ENCODE measurements at places on chromosomes 2 and 18.

- no peak for DNase-seq
Observed at GRCh38 chr18:68436485-68436884, 278.4 kb downstream of the TMX3 start.

GRCh38 chr2:158006961-158007719, 94.5 kb upstream of the UPP2 start:
- DNase-seq: no peak

DNA sequence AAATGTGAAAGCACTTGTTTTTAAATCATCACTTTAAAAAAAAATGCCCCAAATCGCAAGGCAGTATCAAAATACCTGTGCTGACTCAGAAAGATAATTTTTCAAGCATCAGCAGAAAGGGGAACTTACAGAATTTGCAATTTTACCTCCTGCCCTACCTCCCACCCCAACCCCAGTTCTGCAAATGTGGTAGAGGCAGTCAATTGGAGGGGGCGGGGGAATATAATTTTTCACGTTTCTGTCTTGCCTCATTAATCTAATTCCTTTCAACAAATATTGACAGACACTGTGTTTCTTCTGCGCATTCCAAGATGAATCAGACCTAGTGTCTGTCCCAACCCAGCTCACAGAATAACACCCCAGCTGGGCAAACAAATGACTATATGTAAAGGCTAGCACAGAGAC, 76.8 kb downstream of the ALPK2 start:
- no peak for DNase-seq

GRCh38 chr2:203714112-203714511, 7.7 kb downstream of the CD28 start:
- no peak for DNase-seq

GRCh38 chr2:64244037-64244416, 99.8 kb upstream of the PELI1 start:
- DNase-seq: no peak

DNA sequence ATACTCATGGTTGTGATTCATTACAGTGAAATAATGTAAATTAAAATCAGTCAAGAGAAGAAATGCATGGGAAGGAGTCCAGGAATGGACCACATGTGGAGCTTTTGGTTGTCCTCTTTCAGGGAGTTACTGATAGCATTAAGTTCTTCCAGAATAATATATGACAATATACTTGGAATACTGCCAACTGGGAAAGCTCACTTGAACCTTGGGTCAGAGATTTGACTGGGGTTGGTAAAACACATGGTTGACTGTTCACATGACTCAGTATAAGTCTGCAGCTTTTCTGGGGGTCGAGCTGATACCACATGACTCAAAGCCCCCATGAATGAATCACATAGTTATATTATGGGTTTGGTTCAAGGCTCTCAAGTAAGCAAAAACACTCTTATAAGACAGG, 1109.0 kb upstream of the CHAC2 start:
- DNase-seq: no peak

DNA sequence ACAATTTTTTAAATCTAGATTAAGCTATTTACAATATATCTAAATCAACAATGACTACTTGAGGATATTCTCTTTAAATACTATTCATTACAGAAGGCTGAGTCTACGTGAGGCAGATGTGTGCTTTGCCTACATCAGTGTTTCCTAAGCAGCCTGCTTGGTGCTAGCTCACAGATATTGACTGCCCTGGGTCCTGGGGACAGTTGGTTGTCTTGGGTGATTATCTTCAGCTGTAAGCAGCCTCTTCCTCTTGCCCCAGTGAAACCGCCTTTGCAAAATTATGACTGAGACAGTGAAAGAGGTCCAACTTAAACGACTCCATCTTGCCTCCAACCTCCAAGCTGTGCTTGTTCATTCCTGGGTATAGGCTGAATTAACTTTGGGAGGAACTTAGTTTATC, 39.6 kb upstream of the CCDC88A start:
- no peak for DNase-seq

DNA sequence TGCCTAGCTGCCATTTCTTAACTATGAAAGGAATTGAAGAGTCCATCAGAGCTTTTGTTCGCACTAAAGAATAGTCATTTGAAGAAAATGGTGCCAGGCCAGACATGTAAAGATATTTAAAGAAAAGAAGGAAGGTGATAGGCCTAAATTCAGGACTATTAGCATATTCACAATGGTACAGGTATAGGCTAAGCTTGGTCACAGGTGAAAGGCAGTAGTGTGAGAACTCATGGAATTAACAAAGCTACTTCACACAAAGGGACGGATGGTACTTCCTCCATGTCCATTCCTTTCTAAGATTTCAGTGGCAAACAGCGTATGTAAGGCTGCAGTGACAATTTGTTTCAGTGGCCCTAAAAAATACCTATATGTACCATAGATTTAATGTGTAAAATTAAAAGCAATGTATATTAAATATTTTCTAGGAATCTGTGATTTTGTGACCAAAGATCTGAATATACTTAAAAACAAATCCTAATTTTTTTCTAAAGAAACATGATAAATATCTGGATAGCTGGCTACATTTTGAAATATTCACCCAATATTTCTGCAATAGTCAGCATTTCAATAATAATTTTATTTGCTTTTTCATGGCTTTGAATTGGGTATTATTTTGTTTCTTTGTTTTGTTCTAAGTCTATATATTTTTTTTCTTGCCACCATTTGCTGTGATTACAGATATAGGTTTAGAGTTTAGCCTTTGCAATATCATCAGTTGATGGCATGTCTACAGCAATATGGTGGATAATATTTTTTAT, 116.1 kb downstream of the CAMKMT start:
- no peak for DNase-seq

DNA sequence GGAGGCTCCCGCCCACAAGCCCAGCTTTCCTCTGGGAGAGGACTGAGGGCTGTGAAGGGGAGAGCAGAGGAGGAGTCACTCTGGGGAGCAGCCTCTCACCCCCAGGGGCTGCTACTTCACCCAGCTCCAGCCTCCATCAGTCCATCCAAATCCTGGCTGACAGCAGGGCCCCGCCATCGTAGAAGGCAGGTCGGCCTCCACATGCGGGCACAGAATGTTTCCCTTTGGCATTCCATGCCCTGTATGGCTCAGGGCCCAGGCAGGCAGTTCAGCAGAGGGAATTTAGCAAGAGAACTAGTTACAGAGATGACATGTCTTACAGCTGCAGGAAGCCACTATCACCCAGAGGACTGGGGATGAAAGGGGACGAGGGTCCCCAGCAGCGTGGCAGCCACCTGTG, 6.4 kb upstream of the ODC1 start:
- no peak for DNase-seq

- DNase-seq: no peak
Observed at GRCh38 chr18:49371786-49372185, 88.7 kb downstream of the DYM start.

DNA sequence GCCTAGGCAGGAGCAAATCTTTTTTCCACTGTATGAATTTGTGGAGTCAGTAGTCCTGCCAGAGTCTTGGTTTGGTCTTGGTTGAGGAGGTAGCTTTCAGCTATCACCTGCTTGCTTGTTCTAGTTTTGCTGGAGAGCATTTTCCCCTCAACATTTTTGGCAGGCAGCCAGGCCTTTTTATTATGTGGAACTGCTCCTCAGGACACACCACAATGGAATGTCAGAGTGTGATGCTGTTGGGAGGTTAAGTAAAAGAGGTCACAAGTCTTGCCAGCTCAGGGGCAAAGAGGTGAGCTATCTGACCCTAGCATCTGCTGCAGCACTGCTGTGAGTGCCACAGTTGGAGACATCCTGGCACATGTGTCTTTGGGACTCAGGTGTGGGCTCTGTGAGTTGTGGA, 258.0 kb downstream of the CNTNAP5 start:
- DNase-seq: no peak

DNA sequence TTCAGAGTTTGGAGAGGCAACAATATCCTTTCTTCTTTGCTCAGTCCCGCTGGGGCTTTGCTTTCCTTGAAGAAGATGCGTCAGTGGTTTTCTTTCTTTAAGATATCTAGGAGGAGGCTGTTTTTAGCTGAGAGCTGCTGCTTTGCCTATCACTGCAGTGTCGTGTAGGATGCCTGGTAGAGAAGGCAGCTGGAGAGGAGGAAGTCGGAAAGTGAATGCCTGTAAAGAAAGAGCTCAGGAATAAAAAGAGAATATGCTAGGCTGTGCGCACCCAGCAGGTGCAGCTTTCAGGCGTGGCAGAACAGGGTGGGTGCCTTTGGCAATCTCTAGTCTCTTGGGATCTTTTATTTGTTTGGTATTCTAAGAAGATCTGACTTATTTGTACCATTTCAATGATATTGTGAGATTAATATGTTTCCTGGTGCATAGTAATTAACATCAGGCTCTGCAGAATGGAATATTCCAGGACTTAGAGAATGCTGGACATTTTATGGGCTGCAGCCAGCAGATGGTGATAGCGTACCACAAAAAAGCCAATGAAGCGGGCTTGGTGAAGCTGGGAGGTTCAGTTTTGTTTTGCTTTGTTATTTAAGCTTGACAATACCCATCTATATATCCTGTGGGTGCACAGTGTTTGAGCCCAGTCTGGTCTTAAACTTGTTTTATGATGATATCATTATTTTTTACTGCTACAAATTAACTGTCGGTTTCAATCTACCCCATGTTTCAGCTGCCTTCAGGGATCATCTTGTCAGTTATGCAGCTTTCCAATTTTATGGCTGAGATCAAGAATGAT, 34.9 kb downstream of the CAVIN2 start:
- peak; percentile 25 for DNase-seq

GRCh38 chr2:58923869-58924268, 682.7 kb upstream of the FANCL start:
- no peak for DNase-seq

- no peak for DNase-seq
Observed at GRCh38 chr2:75226099-75226498, 26.8 kb upstream of the TACR1 start.

DNA sequence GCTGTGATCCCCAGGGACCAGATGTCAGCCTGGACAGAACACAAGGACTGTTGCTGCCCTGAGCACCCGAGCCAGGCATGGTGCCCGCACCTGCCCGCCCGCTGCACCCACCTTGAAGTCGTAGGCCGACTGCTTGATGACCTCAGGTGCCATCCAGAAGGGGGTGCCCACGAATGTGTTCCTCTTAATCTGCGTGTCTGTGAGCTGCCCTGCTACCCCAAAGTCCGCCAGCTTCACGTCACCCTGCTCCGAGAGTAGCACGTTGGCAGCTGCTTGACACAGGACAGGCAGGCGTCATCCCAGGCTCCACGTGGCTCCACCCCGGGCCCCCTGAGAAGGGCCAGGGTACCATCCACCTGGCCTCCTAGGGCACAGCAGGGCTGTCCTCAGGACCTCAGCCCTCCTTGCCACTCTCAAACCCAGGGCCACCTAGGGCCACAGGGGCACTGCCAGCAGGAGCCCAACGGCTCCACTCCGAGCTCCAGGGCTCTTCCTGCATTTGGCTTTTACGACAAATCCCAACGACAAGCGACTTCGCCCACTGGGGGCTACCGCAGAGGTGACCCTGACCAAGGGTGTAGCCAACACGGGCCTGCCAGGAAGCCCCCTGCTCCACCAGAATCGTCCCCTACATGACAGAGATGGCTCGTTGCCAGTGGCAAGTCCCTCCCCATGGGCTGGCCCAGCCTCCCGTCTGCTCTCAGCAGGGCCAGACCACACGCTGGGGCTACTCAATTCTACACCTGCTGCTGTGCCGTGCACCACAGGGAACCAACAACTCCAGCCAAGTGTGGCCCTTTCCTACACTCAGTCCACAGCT, 9.0 kb downstream of the STK25 start:
- no peak for DNase-seq

GRCh38 chr2:199273042-199273511, 184.7 kb downstream of the SATB2 start:
- no peak for DNase-seq

- no peak for DNase-seq
Observed at GRCh38 chr2:105730170-105730569, 14.5 kb upstream of the NCK2 start.

DNA sequence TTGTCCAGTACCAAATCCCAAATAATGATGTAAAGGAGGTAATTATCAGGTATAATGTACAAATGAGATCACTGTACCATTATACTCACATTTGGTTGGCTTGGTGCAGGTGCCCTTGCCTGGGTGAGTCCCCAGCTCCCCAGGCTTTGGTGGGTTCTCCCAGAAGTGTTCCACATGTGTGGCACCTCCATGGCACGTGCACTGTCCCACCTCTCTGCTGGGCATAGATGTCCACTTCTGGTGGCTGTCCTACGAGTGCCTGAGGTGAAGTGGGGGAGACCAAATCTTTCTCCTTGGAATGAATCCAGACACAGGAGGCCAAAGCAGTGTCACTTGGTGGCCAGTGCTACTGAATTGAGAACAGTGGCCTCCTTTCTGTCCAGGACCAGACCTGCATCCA, 162.4 kb upstream of the SESTD1 start:
- no peak for DNase-seq

GRCh38 chr2:148533685-148534084, 110.9 kb upstream of the EPC2 start:
- DNase-seq: no peak

DNA sequence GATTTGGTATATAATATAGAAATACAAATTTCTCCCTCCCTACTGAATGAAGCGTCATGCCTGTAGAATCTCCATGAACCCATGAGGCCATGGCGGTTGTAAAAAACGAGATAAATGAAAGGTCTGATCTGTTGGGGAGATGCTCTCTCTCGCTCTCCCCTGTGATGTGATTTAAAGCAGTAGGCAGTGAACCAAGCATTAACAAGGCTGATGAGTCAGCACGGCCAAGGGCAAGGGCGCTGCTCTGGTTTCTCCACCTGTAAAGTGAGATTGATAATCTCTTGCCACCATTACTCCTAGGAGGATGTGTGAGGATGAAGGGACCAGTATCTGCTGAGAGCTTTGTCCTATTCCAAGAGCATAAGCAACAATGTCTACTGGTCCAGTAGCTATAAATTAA, 553.3 kb downstream of the CMPK2 start:
- no peak for DNase-seq

All from Jurkat, Clone E6-1 (cell line).